ENCODE measurements at places on chromosomes 7 and 10.

DNA sequence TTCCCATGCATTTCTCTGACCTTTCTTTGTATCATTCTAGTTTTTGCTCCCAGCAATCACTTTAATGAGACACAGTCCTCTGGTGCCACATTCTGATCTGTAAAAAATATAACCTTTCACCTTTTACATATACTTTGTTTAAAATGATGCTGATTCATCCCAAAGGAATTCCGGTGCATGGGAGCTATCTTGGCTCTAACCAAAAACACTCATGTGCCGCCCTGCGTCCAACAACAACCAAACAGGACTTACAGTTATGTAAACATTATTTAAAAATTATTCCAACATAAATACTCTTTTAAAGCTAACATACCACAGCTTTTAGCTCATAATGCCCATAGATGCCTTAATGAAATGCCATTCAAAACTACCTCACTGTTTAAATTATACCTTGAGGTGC lies 7.7 kb upstream of the OPALIN start:
- no peak for DNase-seq

GRCh38 chr7:108002726-108003598 lies at the start of gene LAMB1:
Gene LAMB1, minus strand, starts transcription at chr7:108003161. Its CDS starts 276 bp downstream, at chr7:108002885.
- DNase-seq: no peak

- DNase-seq: no peak
Measured at GRCh38 chr10:52785418-52785817, 12.8 kb upstream of the MBL2 start.

DNA sequence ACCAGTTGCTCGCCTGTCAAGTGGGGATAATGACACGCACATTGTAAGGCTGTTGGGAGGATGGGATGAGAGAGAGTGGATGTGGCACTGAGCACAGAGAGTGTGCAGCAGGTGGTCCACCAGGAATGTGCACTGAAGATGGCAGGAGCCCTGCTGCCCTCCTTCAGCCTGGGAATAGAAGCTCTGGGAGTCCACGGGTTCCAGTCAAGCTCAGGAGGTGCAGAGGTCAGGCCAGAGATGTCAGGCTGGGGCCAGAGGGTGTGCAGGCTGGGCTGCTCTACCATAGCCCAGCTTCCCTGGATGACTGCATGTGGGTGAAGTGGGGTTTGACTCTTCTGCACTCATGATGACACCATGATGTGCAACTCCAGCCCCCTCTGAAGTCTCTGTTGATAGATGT lies 58.7 kb downstream of the C10orf120 start:
- DNase-seq: no peak

DNA sequence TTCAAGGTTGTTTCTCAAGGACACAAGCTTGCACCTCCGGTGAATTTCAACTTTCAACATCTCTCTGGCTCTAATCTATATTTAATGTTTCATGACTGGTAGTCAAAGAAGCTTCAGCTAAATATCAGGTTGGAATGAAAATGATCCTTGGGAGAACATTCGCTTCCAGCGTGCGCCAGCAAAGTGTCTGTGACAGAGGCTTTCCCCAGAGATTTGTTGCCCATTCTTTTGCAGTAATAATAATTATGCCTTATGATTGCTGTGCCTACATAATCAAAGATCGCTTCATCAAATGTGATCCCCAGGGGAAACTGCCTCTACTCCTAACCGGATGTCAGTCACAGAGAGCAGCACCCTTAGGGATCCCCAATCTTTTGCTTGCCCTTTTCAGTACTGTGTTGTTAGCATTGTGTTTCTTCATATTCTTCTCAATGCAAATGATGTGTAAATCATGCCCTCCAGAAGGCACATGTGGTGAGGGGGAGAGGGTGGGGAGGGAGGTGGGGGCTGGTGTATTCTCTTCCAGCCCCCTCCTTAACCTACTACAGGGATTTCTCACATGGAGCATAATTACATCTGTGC lies 30.5 kb downstream of the FZD1 start:
- no peak for DNase-seq

Data from NCI-H187 (cell line).